SJSA1 (cell line): ENCODE measurements at places on chromosomes 1 and 21. TPM values are rescaled to one million over a fixed set of nuclear protein-coding genes. Genes with fewer than 3 reads are reported as not detected.

DNA sequence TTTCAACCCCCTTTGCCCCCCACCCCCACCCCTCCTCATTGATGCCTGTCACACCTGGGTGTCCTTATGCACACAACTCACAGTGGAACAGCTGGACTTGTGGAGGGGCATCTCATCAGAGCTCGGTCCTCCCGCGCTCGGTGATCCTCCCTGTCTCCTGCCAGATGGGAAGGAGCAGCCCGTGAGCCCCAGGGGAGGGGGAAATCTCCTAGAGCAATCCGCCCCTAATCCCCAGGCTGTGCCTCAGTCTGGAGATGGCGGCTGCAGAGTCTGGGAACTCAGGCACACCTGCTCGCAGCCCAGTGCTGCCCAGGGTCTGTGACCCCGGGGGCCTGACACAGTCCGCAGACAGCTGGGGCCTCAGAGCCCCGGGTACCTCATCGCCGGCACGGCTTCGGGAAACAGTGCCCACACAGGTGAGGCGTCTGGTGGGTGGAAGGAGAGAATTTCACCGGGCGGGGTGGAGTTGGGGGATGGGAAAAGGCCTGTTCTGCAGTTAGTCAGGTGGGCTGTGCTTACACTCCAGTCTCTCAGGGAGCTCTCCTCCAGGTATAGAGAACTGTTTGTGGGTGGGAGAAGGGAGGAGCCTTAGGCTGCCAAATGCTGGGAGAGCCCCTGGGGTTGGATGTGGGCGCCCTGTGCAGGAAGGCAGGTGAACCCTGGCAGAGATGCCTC, 29.3 kb downstream of the TMCC2 start:
- DNase-seq = no peak

DNA sequence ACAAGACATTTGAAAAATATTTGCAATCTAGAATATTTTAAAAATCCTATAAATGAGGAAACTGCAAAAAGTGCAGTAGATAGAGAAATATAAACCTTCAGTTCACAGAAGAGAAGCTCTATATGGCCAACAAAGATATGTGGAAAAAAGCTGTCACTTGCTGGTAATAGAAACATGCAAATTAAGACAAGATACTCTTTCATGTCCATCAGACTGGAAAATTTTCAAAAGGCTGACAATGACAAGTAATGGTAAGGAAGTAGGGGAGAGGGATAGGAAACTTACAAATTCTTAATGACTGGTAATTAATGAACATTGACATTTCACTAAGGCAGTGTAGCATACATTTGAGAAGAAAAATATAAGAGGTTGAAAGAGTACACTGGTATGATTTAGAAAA, 147.9 kb downstream of the MRPL39 start:
- DNase-seq = no peak

DNA sequence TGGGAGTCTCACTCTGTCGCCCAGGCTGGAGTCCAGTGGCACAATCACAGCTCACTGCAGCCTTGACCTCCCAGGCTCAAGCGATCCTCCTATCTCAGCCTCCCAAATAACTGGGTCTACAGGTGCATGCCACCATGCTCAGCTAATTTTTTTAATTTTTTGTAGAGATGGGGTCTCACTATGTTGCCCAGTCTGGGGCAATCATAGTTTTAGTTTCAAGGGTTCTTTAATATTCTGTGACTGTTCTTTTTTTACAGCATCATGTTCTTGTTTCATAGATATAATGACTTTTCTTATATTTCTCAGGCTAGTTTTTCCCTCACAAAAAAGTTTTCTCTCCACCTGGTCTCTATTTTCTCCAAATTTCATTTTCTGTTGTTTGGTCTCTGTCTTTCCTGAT, 25.4 kb upstream of the SMYD2 start:
- DNase-seq = no peak

DNA sequence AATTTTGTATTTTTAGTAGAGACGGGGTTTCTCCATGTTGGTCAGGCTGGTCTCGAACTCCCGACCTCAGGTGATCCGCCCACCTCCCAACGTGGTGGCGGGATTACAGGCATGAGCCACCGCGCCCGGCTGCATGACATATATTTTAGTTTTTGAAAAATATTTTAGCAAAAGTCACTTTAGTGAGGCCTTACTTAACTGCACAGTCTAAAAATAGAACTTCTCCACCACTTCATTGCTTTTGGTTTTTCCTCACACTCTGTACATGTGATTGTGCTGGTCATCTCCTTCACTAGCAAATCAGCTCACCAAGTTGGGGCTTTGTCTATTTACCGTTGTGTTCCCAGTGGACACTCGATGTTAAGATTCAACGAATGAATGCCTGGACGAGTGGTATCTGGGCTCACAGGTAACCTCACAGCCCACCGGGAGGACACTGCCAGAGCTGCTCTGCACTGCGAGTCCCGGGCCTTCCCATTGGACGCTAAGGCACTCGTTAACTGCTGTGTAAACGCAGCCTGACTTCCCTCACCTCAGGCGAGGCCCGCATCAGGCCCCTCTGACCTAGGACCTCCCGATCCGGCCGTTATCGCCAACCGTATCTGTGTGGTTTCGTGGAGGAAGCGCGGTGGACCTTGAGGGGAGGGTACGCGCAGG, 14.0 kb upstream of the ZNF692 start:
- DNase-seq = peak; percentile 87

- DNase-seq = no peak
Observed at GRCh38 chr21:45980271-45980670, 1.3 kb upstream of the COL6A1 start.

- no peak for DNase-seq
Observed at GRCh38 chr1:40783001-40783905, at the start of gene KCNQ4. KCNQ4 (plus strand) TSS chr1:40783787; CDS start chr1:40784094, 307 bp downstream.

DNA sequence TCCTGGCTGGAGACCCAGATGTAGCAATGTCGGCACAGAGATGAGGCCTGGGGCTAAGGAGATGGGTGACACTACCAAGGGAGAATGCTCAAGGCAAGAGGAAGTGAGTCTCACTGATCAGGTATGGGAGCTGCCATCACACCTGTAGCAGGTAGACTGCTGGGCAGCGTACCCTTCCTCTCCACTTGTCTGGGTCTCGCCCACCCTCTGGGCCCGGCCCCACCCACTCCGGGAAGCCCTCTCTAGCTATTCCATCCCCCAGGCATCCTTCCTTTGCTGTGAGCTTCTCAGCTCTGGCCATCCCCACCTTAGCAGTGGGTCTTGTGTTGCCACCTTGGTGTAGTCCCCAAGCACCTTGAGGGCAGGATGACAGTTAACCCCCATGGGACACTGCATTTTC, 87.7 kb upstream of the EDN2 start:
- DNase-seq = no peak

GRCh38 chr1:23551849-23552248, 7.5 kb downstream of the ID3 start:
- DNase-seq = no peak

DNA sequence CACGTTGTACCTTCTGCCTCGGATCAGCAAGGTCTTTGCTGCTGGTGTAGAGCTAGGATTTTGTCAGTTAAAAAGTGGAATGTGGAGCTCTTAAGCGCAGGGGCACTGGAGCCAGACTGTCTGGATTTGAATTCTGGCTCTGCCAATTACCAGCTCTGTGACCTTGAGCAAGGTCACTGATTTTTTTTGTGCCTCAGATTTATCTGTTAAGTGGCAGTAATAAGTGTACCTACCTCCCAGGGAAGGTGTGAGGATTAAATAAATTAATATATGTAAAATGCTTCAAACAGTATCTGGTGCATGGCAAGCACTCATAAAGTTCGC, 40.3 kb downstream of the UBE2U start:
- no peak for DNase-seq

GRCh38 chr1:62977366-62977765, 193.4 kb downstream of the ATG4C start:
- DNase-seq = no peak

GRCh38 chr1:56816264-56816663, 2.9 kb downstream of the FYB2 start:
- no peak for DNase-seq

- no peak for DNase-seq
Observed at GRCh38 chr1:97451046-97451826, 469.6 kb downstream of the DPYD start.

GRCh38 chr1:39609618-39610331, 29.7 kb downstream of the HEYL start:
- DNase-seq = peak; percentile 69

GRCh38 chr1:192005976-192006375, 152.3 kb upstream of the RGS18 start:
- DNase-seq = no peak

DNA sequence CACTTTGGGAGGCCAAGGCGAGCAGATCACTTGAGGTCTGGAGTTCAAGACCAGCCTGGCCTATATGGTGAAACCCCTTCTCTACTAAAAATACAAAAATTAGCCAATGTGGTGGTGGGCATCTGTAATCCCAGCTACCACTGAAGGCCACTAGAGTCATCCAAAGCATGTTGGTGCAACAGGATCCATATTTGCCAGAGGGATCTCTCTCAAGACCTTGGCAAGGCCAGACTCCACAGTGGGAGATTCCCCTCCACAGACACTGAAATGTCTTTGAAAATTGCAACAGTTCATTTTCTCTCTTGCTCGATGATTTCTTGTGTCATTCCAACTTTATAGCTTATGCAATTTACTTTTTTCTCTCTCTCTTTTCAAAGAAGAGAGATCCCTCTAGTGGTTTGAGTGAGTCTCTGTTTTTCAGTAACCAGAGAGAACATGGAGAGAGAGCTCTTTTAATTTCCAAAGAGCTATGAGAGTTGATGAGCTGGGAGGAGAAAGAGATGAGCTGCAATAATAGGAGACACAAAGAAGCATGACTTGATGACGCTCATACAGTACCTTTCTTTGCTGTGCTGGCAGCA, 176.8 kb upstream of the USP25 start:
- DNase-seq = no peak

DNA sequence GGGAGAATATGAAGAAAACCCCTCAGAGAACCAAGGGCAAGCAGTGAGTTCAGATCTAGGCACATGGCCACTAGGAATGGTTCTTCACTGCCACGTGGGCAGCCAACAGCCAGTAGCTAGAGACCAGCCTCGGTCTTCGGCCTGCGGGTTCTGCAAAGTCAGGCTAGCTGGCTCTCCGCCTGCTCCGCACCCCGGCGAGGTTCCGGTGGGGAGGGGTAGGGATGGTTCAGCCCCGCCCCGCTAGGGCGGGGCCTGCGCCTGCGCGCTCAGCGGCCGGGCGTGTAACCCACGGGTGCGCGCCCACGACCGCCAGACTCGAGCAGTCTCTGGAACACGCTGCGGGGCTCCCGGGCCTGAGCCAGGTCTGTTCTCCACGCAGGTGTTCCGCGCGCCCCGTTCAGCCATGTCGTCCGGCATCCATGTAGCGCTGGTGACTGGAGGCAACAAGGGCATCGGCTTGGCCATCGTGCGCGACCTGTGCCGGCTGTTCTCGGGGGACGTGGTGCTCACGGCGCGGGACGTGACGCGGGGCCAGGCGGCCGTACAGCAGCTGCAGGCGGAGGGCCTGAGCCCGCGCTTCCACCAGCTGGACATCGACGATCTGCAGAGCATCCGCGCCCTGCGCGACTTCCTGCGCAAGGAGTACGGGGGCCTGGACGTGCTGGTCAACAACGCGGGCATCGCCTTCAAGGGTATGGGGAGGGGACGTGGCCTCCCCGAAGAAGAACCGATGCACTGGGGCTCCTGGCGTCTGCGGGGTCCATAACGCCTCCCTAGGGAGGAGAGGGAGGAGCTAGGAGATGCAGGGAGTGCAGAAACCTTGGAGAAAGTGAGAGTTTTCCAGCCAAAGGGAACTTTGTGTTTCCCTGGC, at the start of gene CBR1:
TSS of gene CBR1 (plus strand) at position 312 of the 871 bp plus-strand sequence. CDS start at position 404, 92 bp downstream.
- peak; percentile 95 for DNase-seq

DNA sequence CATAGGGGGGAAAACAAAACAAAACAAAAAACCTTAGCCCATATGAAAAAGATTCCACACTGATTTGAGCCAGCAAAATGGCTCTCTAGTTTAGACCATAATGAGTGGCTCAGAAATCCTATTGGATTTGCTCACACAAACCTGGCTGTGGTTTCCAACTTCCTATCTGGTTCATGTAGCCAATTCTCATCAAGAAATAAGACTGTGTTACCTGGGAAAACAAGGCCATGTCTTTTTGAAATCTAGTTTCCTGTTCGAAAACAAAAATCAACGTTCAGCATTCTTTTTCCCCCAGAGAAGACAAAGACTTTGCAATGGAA, 69.2 kb downstream of the TBX15 start:
- DNase-seq = no peak

DNA sequence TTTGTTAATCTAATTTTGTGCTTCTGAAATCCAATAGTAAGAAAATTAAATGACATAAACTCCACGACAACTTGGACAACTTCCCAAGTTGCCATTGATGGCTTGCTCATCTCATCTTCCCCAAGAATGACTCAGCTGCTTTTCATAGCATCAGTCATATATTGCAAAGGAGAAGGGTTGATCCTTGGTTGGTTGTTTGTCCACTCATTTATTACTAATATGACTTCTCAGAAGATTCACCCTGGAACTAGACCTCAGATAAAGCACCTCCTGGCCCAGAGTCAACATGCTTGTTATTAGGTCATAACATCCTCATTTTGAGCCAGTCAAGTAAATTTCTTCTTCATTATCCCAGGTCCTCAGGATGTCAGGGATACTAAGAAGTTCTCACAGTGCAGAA, 2.3 kb upstream of the LCE3D start:
- DNase-seq = no peak

DNA sequence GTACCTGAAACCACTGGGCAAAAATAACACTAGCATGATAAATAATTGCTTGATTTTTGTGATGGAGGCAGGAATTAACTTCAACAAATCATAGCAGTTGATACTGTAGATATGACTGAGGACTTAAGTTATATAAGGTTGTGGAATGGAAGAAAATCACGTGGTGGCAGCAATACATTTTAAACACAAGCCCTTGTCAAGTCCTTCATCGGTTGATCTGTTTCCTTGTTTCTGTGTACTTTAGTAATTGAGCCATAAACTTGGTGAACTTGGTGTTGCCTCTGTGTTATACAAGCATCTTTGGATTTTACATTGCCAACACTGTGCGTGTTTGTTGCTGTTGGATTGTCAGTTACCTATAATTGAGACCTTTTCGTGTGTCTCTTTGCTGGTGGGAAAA, 114.4 kb downstream of the CAMTA1 start:
- DNase-seq = no peak

Gene SDHB
- 219 and 257 TPM in 2 replicates for total RNA-seq

Gene RNU1-3
- under 0.01 and 294 TPM in 2 replicates for total RNA-seq

Gene CLCA4
- not detected in 2 replicates for total RNA-seq

Gene HHIPL2
- total RNA-seq = 2.2 and 3.1 TPM in 2 replicates

Gene ADAMTS4
- total RNA-seq = not detected in 2 replicates

Gene ITGB2
- total RNA-seq = 116 and 120 TPM in 2 replicates

Gene CD5L
- total RNA-seq = not detected in 2 replicates

Gene LCE3D
- not detected in 2 replicates for total RNA-seq
